NCI-H187 treated with DMSO at 0.1 percent for 48 hours (cell line): ENCODE measurements at places on chromosomes 7 and 10.

GRCh38 chr7:41720046-41720445, 17.2 kb upstream of the INHBA start:
- no peak for DNase-seq

- no peak for DNase-seq
Measured at GRCh38 chr7:72334698-72335097, 77.4 kb downstream of the CALN1 start.

- DNase-seq, result no peak
Measured at GRCh38 chr7:155189590-155189989, 108.1 kb upstream of the INSIG1 start.

DNA sequence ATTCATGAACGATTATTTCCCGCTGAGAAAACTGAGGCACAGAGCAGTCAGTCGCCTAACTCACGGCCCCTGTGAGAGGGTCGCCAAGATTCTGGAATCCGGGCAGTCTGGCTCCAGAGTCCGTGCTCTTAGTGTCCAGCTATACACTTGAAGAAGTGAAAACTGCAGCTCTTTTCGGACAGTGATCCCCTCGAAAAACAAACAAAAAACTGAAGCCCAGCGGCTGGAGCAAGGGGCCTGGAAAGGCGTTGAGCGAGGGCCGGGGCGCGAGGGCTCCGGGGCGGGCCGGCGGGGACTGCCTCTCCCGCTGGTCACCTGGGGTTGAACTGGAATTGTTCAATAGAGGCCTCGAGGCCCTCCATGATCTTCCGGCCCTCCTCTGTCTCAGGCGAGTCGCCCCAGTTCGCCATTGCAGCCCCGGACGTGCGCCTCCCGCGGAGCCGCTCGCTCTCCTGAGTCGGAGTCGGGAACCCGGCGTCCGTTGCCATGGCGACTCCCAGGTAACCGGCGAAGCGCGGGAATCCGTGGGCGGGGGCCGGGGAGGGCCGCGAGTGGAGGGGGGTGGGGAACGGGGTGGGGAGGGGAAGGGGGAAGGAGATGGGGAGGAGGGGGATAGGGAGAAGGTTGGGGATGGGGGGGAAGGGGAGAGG, 881 bp downstream of the C10orf67 start:
- DNase-seq, result no peak

DNA sequence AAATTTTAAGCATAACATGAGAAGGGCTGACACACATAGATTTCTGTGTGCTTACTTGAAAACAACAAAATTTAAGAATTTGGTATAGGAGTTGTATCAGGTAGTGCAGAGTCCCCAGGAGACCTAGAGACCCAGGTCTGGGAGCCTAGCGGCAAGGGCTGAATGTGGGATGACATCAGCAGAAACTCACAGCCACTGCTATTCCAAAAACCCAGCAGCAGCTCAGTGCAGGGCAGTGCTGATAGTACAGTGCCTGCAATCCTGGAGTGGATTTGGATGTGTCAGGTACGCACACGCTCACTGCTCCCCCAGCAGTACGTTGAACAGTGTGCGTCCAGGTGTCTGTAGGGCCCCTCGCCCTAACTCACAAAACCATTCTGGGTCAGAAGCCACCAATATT, 87.1 kb downstream of the EGFR start:
- no peak for DNase-seq

GRCh38 chr10:35259769-35260397, 76.4 kb upstream of the CCNY start:
- no peak for DNase-seq

GRCh38 chr10:101485681-101486554, 102.1 kb downstream of the POLL start:
- no peak for DNase-seq

DNA sequence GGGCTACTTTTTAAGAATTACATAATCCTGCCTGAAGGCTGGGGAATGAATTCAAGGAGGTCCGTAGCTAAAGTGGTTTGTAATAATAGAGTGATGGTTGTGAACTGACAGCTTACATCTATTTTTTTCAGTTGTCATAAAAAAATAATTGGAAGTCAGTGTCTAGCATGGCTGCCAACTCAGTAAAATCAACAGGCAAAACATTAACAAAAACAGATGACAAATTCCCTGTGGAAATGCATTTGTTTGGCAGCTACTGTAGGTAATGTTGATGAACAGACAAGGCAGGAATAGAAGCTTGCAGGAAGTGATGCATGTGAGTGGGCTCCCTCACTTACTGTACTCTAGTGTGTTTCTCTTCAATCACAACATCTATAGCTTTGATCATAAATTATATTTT, 766.0 kb upstream of the POT1 start:
- no peak for DNase-seq

GRCh38 chr10:110392868-110393740, 88.4 kb upstream of the SMNDC1 start:
- no peak for DNase-seq

- no peak for DNase-seq
Measured at GRCh38 chr7:111929264-111929663, 276.9 kb downstream of the DOCK4 start.

DNA sequence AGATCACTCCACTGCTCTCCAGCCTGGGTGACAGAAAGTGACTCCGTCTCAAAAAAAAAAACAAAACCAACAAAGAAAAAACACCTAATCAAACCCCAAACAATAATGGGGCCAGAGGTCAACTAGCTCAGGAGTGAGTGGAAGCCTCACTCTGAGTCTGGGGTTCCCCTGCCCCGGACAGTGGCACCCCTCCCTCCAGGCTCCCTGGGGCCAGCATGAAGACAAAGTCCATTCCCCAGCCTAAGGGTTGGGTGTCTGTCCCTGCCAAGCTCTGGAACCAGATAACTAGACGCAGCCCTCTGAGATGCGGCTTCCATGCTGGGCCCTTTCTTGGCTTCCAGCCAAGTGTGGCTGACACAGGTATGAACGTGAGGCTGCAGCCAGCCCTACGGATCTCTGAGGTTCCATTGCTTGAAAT, 1.7 kb upstream of the FUOM start:
- DNase-seq, result no peak

- DNase-seq, result no peak
Measured at GRCh38 chr10:132899751-132900065, 42.7 kb downstream of the CFAP46 start.

DNA sequence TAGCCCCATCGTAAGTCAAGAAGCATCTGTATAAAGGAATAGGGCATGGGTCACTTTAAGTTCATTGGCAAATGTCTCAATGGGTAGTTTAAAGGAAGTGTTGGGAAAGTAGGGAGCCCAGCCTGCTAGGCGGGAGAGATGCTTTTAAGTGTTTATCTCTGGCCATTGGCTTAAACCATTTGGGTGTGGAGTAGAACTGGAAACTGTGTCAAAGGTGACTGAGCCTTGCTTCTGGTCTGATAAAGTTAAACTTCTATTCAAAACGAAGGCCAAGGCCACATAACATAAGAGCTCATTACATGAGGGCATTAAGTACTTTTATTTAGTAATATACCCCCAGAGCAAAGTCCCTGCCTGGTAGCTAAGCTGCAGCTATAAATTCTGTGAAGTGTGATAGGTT, 148.7 kb downstream of the SPAG6 start:
- DNase-seq, result no peak

GRCh38 chr7:12643001-12643643, 44.3 kb upstream of the ARL4A start:
- no peak for DNase-seq

DNA sequence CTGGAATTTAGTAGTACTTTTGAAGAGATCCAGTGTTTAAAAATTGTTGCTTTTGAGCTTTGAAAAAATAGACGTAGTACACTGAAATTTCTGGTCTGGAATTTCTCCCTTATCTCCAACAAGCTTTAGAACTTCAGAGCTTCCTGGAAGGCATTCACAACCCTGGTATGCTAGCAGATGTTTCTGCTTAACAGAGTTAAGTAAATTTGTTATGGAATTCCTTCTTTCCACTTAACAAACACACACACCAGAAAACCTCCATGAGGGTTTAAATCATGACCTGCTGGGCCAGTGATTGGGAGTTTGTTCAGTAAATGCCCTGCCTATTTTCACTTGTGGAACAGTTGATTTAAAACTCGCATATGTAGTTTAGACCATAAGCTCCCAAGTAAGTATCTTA, 13.7 kb downstream of the ASB15 start:
- DNase-seq, result no peak

GRCh38 chr7:104552102-104552501, 223.7 kb downstream of the LHFPL3 start:
- DNase-seq, result no peak

DNA sequence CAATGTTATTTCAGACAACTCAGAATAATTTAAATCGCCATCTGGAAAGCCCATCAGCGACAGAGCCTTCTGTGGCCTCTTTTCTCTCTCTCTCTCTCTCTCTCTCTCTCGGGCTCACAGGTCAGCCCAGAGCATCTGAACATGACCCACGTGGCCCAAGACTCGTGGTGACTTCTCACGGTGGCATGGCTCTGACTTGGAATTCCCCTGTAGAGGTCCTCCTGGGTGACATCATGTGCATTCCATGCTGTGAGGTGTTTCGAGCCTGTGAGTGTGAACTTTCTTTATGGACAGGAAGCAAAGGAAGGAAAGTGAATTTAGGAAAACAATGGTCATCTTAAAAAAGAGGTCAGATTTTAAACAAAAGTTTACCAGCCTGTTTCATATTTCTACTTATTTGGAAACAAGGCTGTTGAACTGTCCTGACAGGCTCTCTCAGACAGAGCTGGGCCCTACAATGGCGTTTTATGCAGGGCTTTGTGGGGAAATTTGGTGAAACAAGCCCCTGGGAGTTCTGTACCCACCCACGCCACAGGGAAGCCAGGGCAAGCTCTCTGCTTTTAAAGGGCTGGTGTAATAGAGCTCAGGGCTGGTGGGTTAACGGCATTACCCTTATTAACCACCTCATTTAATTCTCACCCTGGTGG, 359.7 kb upstream of the ZNF32 start:
- no peak for DNase-seq

GRCh38 chr10:127850944-127851343, 41.8 kb downstream of the CLRN3 start:
- DNase-seq, result no peak

DNA sequence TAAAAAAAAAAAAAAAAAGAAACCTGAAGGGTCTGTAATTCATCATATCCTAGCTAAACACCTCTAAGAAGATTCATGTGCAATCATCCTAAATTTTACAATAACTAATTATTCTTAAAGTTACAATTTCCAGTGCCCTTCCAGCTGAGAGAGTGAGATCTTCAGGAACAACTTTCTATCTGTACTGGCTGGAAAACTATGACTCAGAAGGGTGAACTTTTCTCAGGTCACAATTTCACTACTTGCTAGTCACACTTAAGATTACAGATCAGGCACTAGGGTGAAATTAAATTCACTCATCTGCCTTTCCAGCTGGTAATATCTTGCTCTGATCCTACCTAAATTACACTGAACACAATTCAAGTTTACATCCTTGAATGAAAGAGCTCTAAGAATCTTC, 158.8 kb downstream of the ANK3 start:
- DNase-seq, result no peak

DNA sequence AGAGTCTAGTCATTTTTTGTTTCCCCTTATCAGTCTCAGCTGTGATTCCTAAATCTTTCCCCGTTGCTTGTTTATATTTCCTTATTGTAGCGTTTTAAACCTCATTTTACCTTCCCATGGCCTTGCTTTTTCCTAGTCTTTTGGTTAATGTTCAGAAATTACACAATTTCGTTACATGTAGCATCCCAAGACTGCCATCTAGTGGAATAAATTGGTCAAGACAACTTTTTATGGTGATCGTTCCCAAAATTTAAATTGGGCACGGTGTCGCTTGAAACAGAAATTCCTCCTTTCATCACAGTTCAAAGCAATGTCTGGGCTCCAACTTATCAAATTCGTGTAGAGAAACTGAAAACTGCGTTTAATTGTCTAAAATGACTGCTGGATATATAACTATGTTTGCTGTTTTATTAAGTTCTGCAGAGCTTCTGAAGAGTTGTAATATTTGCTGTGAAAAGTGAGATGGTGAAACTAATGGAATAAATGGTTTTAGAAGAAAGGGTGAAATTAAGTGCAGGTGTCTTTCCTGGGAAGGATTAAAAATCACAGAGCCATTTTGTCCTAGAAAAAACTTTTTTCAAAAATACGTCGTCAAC, 370.2 kb downstream of the PHF14 start:
- no peak for DNase-seq

DNA sequence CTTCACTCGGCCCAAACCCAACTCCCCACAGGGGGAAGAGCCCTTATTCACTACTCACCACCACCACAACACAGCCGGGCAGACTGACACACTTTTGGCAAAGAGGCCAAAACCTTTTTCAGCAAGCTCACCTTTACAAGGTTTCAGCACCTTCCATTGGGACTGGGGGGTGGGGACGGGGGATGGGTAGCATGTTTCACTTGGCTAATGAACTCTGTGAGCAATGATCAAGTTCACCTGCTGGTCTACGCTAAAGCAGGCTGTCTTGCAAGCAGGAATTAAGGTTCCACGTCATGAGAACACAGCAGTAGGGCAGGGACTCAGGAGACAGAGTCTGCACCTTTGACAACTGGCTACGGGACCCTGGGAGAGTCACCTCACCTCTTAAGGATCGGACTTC, 7.0 kb downstream of the FAM53B start:
- DNase-seq, result no peak

DNA sequence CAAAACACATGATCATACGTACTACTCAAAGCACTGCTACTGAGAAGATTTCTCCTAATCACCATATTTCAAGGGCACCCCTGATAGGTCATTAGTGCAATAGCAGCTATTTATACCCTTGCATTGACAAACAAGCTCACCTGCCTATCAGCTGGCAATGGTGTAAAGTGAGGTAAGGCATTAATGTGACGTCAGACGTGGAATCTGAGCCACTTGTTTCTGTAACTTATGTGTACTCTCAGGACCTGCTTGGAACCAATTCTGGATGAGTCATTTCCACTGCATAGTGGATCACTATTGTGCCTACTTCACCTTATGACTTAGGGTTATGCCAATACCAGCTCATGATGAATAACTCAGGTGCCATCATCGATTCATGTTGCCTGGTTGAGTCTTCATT, 628.5 kb upstream of the CELF2 start:
- DNase-seq, result no peak

DNA sequence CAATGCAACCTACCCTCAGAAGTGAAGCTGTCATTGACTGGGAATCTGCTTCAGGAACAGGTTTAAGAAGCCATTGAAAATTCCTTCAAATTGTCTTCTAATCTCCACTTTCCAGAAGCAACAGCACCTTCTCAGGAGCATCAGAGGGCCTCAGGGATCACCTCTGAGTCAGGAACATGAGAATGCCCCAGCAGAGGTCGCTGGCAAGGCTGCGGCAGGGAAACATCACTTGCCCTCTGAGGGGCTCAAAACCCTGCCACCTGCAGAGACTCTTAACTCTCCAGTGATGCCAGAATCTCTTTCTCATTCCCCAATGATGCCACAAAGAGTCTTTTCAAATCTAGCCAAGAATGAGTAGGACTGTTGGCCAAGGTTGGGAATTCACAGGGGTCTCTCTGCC, 5.9 kb upstream of the MAPK8 start:
- DNase-seq, result no peak
